ENCODE measurements at places on chromosomes 12 and 14. TPM values are rescaled to one million over a fixed set of nuclear protein-coding genes. Genes with fewer than 3 reads are reported as not detected.

DNA sequence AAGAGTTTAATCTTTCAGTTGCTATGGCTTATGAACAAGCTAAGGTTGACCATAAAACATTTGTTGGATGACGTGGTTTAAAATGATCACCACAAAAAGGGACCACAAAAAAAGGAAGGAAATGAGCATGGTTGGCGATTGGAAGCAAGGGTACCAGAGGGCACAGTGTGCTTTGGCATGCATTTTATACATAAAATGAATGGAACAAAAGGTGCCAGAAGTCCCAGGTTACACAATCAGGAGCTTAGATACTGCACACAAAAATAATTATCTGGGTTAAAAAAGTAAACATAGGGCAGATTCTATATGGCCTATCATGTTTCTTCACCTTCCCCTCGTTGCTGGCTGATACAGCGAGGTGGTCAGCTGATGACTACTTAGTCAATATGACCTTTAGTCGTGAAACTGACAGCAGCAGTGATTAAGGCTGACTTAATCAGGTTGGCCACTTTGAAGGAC, 50.7 kb downstream of the ZC3H14 start:
- peak; percentile 29 for DNase-seq

NANOG gene
- total RNA-seq: not detected

PLA2G1B gene
- not detected for total RNA-seq

GRCh38 chr14:24327303-24327702, 7.6 kb downstream of the ADCY4 start:
- DNase-seq: no peak

DNA sequence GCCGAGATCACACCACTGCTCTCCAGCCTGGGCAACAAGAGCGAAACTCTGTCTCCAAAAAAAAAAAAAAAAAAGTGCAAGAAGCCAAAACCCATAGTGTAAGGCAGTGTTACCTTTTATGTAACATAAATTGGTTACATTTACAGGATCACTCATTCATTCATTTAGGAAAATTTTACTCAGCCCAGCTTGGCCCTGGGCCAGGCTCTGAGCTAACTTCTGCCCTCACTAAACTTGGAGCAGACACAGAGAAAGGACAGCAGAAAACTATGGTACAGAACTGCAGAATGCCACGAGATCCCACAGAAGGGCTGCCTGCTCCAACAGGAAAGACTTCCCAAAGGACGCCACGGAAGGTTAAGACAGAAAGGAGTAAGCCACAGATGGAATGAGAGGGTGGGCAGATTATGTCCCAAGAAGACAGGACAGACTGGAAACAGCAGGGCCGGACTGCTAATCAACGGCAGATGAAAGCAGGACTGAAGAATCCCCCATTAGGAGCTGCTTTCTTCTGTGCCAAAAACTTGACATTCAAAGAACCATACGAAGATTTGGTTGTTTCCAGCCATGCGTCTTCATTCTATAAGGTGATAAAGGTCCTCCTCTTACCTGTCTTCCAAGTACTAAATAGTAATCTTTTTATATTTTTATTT, 18.9 kb downstream of the PPP1R13B start:
- DNase-seq: no peak

DBX2 gene
- not detected for total RNA-seq

GRCh38 chr14:31543969-31544799, 17.0 kb upstream of the NUBPL start:
- no peak for DNase-seq

GRCh38 chr12:13278249-13278787, 81.8 kb downstream of the EMP1 start:
- DNase-seq: no peak

- DNase-seq: no peak
Measured at GRCh38 chr14:68971411-68972035, 7.6 kb downstream of the ACTN1 start.

DNA sequence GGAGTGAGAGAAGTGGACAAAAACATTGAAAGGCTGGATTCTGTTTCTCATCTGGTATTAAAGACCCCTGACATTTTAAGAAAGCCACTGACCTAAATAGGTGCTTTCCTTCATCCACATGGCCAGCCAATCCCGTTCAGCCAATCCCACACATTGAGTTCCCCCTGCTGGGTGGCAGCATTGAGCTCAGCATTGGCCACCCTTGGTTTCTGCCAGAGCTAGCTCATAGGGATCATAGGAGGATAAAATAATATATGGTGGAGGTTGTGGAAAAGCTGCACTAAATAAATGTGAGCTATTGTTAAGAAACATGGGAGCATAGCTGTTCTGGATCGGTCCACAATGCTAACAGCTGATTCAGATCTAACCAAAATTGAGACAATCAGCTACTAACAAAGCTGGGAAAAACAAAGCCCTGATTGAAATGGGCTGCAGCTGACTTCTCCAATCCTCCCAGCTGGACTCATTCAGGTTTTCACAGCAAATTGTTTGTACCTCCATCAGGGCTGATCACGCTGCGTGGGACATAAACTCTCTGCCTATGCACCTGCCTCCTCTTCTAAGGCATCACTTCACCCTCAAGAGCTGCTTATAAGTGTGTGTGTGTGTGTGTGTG, 256.5 kb downstream of the EMP1 start:
- no peak for DNase-seq

BICDL1 gene
- not detected for total RNA-seq

DNA sequence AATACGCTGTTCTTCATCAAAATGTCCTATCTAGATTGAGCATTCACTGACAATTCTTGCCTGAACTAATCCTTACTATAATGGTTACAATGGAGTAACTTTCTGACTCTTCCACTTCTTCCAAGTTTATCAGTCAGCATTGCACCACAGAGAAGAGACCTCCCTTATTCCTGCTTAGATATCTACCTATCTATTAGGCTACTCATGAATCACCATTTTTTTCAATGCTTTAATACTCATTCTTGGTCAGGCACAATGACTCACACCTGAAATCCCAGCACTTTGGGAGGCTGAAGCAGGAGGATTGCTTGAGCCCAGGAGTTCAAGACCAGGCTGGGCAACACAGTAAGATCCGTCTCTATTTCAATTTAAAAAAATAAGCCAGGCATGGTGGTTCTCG, 39.3 kb downstream of the RPS6KA5 start:
- no peak for DNase-seq

DNA sequence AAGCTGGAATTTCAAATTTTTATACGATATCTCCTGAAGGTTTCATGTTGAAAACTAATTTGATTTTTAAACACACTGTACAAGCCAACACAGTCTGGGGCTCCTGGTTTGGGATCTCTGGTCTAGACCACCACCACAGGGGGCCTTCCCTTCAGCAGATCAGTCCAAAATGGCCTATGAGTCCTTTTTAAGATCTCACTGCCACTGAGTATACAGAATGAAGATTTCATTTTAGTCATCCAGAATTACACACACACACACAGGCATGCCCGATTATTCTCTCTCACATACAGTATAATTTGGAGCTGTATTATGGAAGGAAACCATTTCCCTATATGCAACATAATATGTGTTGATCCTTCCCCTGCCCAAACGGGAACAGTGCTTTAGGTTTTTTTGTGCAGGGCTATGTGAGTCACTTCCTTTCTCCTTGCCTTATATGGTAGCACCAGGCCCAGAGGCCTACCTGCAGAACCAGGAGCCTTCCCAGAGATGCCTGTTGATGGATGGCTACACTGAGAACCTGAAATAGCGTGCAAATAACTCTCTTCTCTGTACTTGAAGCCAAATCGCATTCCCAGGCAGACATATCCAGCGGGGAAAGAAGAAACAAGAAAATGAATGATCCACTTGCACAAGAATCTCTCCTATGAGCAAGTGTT, 28.1 kb upstream of the WNK1 start:
- no peak for DNase-seq

OVCH1 gene
- total RNA-seq: 0.21 TPM

B4GALNT3 gene
- not detected for total RNA-seq

DNA sequence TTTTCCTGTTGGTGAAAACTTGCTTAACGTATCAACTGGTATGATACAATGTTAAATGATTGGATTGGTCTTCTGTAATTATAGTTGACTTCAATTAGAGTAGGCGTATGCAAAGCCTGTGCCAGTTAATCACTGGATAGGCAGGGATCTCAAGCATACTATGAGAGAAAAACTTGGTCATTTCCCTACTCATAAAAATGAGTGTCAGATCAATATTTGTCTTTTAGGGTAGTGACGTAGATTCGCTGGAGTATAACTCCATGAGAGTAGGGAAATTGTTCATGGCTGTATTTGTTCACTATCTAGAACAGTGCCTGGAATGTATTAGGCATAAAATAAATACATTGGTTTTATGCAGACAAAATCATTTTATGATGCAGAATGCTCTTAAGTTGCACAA, 28.6 kb downstream of the NAA30 start:
- DNase-seq: no peak

DNA sequence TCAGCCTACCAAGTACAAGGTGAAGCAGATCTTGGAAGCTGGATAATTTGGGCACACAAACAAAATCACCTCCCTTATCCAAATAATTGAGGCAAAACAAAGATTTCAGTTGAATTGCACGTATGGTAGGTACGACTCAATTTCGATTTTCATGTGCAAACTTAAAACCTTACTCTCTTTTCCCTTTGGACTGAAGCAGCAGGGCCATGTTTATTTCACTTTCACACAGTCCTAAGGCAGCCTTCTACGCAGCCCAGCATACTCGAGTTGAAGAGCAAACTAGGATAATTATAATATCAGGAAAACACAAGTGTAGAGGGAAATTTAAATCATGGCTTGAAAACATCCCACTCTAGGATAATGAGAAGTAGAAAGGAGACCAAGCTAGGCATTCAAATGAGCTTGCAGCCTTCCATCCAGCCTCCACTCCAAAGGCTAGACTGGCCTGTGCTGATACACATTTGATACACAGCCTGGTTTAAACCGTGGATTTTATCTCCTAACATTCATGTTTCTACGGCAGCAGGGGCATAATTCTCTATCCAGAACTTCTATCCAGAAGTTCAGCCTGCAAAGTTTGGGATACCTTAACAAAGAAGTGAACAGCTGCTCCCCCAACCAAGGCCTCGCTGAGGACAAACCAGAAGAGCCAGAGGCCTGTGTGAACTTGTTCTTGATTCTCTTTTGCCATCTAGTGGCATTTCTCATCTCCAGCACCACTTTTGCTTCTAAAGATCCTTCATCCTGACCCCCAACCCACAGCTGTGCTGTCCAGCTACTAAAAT, 2.4 kb upstream of the RNASE7 start:
- no peak for DNase-seq

GRCh38 chr14:69093631-69094421, 59.1 kb downstream of the DCAF5 start:
- no peak for DNase-seq

Data from pulmonary artery endothelial cell (primary cell).